ENCODE measurements at places on chromosomes 4 and X.

- DNase-seq = no peak
These were observed 94.5 kb downstream of the ANXA3 start for GRCh38 chr4:78645853-78646757.

DNA sequence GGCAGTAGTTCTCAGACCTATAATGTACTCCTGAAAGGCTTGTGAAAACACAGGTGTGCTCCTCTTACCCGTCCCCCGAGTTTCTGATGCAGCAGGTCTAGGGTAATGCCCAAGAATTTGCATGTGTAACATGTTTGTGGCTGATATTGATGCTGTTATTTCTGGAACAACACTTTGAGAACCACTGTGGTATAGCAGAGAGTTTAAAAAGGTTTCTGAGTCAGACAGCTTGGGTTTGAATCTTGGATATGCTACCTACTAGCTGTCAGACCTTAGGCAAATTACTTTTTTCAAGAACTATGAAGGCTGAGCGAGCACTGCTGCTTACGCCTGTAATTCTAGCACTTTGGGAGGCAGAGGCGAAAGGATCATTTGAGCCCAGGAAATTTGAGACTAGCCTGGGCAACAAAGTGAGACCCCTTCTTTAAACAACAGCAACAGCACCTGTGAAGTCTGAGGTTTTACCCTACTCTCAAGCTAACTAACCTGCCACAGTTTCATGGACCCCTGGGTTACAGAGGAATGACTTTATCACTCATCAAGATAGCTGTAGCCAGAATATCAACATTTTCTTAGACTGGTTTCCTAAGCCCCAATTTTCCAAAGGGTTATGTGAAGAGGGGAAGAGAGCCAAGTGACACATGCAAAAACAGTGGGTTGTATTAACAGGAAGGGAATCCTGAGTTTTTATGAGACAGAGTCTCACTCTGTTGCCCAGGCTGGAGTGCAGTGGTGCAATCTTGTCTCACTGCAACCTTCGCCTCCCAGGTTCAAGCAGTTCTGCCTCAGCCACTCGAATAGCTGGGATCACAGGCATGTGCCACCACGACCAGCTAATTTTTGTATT, 5.1 kb downstream of the AFF1 start:
- no peak for DNase-seq

GRCh38 chr4:62709618-62710252, 1509.6 kb downstream of the ADGRL3 start:
- DNase-seq = no peak

DNA sequence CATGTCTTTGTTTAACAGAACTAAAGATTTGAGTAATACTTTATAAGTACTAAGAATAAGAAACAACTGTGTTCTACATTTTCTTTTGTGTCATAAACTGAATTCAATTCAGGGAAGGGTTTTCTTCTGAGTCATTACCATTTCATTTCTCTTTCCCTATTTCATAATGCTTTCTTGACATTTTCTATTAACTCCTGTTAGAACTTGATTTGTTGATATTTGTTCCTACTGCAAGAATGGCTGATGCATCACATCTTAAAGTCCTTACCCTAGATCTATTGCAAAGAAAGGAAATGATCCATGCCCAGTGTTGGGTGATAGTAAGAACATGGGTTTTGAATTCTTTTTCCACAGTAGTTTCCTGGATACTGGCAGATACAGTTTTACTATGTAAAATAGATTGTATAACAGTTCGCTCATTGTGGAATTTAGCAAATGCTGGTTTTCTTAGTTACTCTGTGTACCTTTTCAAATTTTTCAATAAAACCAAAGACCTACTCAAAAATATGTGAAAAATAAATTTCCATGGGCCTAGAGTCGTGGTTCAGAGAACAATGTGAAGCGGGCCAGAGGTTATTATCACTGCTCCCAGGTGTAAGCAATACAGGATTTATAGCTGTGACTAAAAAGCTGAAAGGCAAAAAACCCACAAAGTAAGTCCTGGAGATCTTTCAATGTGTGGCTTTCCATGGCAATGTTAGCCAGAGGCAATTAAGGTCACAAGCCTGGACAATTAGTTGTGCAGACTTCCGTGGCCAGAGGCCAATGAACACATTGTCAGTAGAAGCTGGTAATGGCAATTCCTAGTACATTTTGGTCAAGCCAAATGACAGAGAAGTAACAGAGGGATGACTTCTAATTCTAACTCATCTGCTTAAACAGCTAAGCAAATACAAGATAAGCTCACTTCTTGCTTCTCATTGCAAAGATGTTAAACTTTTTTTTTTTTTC, 127.3 kb upstream of the FAT4 start:
- no peak for DNase-seq

- no peak for DNase-seq
These were observed 284.4 kb upstream of the LDB2 start for GRCh38 chr4:17182888-17183287.

GRCh38 chr4:110621839-110622751, 782 bp downstream of the PITX2 start:
- no peak for DNase-seq

GRCh38 chrX:150856101-150856500, 42.4 kb downstream of the CD99L2 start:
- DNase-seq = no peak

Data from NCI-H1105 (cell line).